ENCODE measurements at places on chromosomes 1 and 21. TPM values are rescaled to one million over a fixed set of nuclear protein-coding genes. Genes with fewer than 3 reads are reported as not detected.

ANKRD45 gene
- 0.45 TPM for total RNA-seq

HAO2 gene
- total RNA-seq = not detected

SLC41A1 gene
- total RNA-seq = 25.3 TPM

ESRRG gene
- 0.57 TPM for total RNA-seq

SHCBP1L gene
- not detected for total RNA-seq

MYOM3 gene
- 0.03 TPM for total RNA-seq

PMF1 gene
- total RNA-seq = 131 TPM

PAPPA2 gene
- 0.26 TPM for total RNA-seq

DNM3 gene
- 7.1 TPM for total RNA-seq

SLAMF1 gene
- not detected for total RNA-seq

CLDN8 gene
- not detected for total RNA-seq

KRTAP7-1 gene
- total RNA-seq = not detected

APCS gene
- not detected for total RNA-seq

GNG4 gene
- total RNA-seq = 16.3 TPM

IL23R gene
- total RNA-seq = not detected

ENAH gene
- 96.3 TPM for total RNA-seq

LCE1D gene
- not detected for total RNA-seq

GLMP gene
- 110 TPM for total RNA-seq

ATP6V1G3 gene
- total RNA-seq = not detected

TMEM240 gene
- total RNA-seq = not detected

MLLT11 gene
- total RNA-seq = 7.6 TPM

FTCD gene
- 0.05 TPM for total RNA-seq

CFHR5 gene
- not detected for total RNA-seq

SPRR4 gene
- not detected for total RNA-seq
